Left lung (tissue), 14 donors: ENCODE measurements at places on chromosomes 3 and 15. TPM values are rescaled to one million over a fixed set of nuclear protein-coding genes. Genes with fewer than 3 reads are reported as not detected.

Gene CP
- total RNA-seq = 15.4 TPM

Gene ZNF80
- not detected for total RNA-seq

Gene RASGRF1
- 24.0 TPM for total RNA-seq

Gene NPAP1
- total RNA-seq = not detected

Gene GHSR
- total RNA-seq = not detected

Gene B2M
- 5,072 TPM for total RNA-seq

Gene MINDY2
- 20.6 TPM for total RNA-seq

Gene CIB2
- 1.3 TPM for total RNA-seq

Gene TRAIP
- 2.5 TPM for total RNA-seq

Gene GP9
- 1.1 TPM for total RNA-seq

Gene NUTM1
- not detected for total RNA-seq

Gene UROC1
- total RNA-seq = not detected

Gene CTSH
- total RNA-seq = 1,298 TPM

Gene FYCO1
- total RNA-seq = 33.6 TPM

Gene SKOR1
- 0.12 TPM for total RNA-seq

Gene CEP152
- 4.1 TPM for total RNA-seq

Gene C3orf49
- total RNA-seq = not detected

Gene CD86
- 17.6 TPM for total RNA-seq

Gene USP13
- 23.8 TPM for total RNA-seq

Gene NR1I2
- total RNA-seq = 0.12 TPM

Gene CILP
- total RNA-seq = 8.5 TPM

Gene GABRG3
- total RNA-seq = 0.23 TPM

Gene DNAJA4
- 22.3 TPM for total RNA-seq

Gene ILDR1
- 9.8 TPM for total RNA-seq

Gene ASB14
- total RNA-seq = 0.13 TPM

Gene MASP1
- 0.42 TPM for total RNA-seq

Gene GABRR3
- not detected for total RNA-seq

Gene ALS2CL
- 45.4 TPM for total RNA-seq

Gene AQP9
- total RNA-seq = 22.1 TPM
